ENCODE measurements at places on chromosomes 3 and 15. TPM values are rescaled to one million over a fixed set of nuclear protein-coding genes. Genes with fewer than 3 reads are reported as not detected.

The DNASE1L3 gene
- total RNA-seq: 0.54 TPM

The PRR23C gene
- not detected for total RNA-seq

The TMEM207 gene
- not detected for total RNA-seq

The LRTM1 gene
- not detected for total RNA-seq

The CA12 gene
- total RNA-seq: 39.9 TPM

The SH2D7 gene
- not detected for total RNA-seq

The LMAN1L gene
- 0.09 TPM for total RNA-seq

The PTH1R gene
- 4.4 TPM for total RNA-seq

The GP9 gene
- total RNA-seq: not detected

The CEP63 gene
- total RNA-seq: 26.4 TPM

The SNX22 gene
- 8.3 TPM for total RNA-seq

The ASB14 gene
- total RNA-seq: 0.27 TPM

The NEO1 gene
- 142 TPM for total RNA-seq

The FOXL2NB gene
- total RNA-seq: 1.9 TPM

The CCRL2 gene
- total RNA-seq: 0.36 TPM

The GPR149 gene
- total RNA-seq: 2.7 TPM

The KIF15 gene
- 11.0 TPM for total RNA-seq

The EPHB3 gene
- total RNA-seq: 9.2 TPM

The CCDC80 gene
- 12.8 TPM for total RNA-seq

The GATA2 gene
- 2.0 TPM for total RNA-seq
